DMS79 treated with DMSO at 0.1 percent for 48 hours (cell line): ENCODE measurements at places on chromosomes 1 and 21.

DNA sequence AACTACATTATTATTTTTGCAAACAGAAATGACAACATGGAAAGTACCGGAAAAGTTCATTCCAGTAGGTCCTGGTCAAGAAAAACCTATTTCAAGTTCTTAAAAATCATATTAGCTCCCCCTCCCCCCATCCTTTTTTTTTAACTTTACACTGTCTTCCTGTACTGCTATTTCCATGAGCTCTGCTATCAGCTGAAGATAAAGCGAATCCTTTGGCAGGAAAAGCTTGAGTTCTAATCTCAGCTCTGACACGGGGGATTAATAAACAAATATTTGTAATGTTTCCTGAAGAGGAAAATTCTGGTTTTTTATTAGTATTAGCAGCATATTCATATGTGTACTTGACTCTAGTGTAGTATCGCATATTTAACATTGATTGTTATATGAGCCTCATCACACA, 190.7 kb upstream of the ESRRG start:
- DNase-seq, result no peak

DNA sequence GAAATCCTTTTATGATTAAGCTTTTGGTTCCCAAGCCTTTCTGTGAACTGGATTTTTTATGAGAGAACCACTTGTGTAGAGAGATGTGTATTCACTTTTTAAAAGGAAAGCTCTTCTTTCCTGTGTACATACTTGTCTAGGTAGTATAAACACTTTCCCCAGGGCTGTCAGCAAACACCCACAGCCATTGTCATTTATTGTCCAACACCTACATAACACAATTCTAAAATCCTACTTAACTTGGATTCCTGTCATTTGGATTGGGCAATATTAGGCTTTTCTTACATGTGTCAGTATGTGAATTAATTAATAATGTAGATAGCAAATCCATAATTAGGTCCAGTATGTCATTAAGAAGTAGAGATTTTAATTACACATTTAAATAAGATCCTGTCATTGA, 12.3 kb downstream of the DDX20 start:
- DNase-seq, result no peak

- DNase-seq, result no peak
Measured at GRCh38 chr1:76164165-76164564, 89.6 kb downstream of the ST6GALNAC3 start.

- DNase-seq, result no peak
Measured at GRCh38 chr1:178563099-178563820, 50.4 kb downstream of the TEX35 start.

DNA sequence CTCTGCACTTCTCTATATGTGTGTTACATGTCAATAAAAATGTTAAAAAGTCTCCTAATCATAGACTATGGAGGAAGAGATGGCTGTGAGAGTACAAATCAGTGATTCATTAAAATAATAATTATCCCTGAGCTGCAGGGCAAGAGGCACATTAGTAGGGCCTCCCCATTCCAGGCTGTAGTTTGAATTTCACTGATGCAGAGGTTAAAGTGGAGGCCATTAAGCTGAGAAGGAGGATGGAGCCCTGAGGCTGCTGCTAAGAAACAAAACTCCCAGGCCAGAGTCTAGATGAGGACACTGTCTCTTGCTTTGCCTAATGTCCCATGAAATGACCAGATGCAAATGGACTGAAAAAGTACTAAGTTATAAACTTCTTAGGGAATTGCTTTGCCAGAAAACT, 89.1 kb upstream of the WDR26 start:
- DNase-seq, result no peak
